LHCN-M2 (cell line): ENCODE measurements at places on chromosomes 13 and 19. TPM values are rescaled to one million over a fixed set of nuclear protein-coding genes. Genes with fewer than 3 reads are reported as not detected.

The PDCD2L gene
- total RNA-seq: 18.7 and 22.7 TPM in 2 replicates

The SMAD9 gene
- total RNA-seq: 5.1 and 6.8 TPM in 2 replicates

The ZNF766 gene
- total RNA-seq: 11.0 and 11.9 TPM in 2 replicates

The ZNF101 gene
- 5.5 and 10.6 TPM in 2 replicates for total RNA-seq

- peak; percentile 42 for DNase-seq
Measured at GRCh38 chr19:37303591-37304171, 67.2 kb upstream of the ZNF527 start.

- DNase-seq: no peak
Measured at GRCh38 chr19:12784394-12784870, 6.9 kb upstream of the JUNB start.

DNA sequence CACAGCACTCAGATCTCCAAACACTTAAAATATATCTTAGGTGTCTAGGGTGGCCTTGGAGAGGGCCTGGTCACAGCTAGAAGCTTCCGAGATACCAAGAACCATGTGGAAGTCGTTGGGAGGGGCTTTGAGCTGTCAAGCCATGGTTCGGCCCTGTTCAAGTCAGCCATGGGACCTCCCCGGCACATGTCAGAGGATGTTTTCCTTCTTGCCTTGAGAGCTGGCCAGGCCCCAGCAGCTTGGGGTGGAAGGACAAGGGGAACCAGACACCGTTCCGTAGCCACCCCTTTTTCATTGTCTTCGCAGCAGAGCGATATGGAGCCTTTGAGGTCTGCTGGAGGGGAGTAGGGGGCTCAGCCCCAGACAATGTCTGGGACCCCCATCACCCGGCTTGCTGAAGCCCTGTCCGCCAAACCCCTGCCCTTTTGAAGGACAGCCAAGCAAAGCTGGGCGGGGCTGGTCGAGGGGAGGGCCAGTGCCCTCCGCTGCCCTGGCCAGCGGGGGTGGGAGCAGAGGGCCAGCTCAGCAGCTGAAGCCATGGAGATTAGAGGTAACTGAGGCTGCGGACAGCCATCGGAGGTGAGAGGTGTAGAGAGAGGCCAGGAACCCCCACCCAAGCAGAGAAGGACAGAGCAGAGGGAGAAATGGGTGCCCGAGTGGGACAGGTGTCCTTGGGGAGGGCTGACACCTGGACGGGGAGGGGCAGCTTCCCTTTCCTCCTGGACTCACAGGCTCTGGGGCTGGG lies 435 bp downstream of the KLK11 start:
- no peak for DNase-seq

DNA sequence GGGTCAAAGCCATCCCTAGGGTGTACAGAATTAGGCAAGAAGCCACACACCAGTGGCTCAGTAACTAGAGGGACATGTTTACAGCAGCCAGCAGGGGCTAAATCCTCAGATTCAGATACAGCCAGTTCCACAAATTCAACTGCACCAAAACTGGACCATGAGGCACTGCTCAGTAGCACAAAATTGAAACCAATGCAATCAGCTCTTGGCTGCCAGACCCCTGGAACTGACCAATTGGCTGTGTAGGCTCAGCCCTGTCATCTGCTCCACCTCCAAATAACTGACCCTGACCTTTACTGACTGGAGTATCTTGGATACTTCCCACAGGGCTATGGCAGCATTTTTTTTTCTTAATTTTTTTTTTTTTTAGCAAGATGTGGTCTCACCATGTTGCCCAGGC lies 226.5 kb downstream of the FOXO1 start:
- DNase-seq: no peak
